Muscle of back (tissue), 13 donors: ENCODE measurements at places on chromosomes 4 and X. TPM values are rescaled to one million over a fixed set of nuclear protein-coding genes. Genes with fewer than 3 reads are reported as not detected.

The CNKSR2 gene
- polyA plus RNA-seq = 2.6 TPM

The ESX1 gene
- polyA plus RNA-seq = not detected

The SHROOM4 gene
- polyA plus RNA-seq = 5.8 TPM

The FAM184B gene
- polyA plus RNA-seq = 6.6 TPM

The SLC25A43 gene
- polyA plus RNA-seq = 9.9 TPM

The ACSL4 gene
- polyA plus RNA-seq = 24.3 TPM

The ZBTB33 gene
- polyA plus RNA-seq = 15.5 TPM

The EXOC1 gene
- 28.4 TPM for polyA plus RNA-seq
